ENCODE measurements at places on chromosomes 12 and 14.
A peak's percentile ranks its signal among the peaks of the same experiment; 100 is the strongest.

GRCh38 chr14:90302529-90303303 lies 29.0 kb downstream of the NRDE2 start:
- no peak for DNase-seq

DNA sequence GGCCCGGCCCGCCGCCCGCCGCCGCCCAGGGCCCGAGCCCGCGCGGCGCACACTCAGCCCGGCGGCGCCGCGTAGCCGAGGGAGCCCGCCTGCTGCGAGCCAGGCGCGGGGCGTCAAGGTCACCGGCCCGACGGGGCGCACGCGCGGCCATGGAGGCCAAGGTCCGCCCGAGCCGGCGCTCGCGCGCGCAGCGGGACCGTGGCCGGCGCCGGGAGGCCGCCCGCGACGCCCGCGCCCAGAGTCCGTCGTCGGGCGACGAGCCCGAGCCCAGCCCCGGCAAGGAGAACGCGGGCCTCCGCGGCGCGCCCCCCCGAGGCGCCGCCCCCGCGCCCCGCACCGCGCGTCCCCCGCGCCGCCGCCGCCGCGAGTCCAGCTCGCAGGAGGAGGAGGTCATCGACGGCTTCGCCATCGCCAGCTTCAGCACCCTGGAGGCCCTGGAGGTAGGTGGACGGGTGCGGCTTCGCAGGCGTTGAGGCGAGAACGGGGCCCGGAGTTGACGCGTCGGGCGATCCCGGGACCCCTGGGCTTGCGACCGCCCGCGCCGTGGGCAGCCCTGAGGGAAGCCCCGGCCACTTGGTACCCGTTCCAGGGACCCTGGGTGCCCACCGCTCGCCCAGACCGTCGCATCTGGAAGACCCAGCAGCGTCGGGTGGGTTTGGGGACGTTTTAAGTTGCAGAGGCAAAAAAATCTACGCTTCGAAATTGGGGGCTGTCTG lies 629 bp downstream of the FBRSL1 start:
- peak; percentile 51 for DNase-seq

DNA sequence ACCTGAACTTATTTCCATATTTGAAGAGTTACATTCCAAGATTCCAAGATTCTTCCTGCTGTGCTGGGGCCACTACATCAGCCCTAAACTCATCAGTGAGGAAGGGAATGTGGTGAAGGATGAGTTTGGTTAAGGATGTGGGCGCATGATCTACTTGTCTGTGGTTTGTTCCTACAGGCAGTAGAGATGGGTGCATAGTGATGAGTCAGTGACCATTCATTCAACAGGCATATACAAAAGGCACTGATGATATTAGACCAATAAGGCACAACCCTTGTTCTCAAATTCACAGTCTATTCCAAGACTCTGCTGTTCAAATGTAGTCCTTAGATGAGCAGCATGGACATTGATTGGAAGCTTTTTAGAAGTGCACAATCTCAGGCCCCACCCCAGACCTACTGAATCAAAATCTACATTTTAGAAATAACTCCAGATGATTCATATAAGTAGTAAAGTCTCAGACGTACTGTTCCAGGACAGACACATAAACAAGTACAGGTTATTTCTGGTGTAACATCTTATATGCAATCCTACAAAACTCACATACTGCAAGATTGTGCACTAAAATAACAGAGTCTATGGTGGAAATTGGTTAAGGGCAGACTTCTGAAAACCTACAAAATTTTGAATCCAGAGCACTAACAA lies 47.7 kb upstream of the MAP3K9 start:
- DNase-seq, result peak; percentile 68

GRCh38 chr12:97046901-97047300 lies 139.8 kb downstream of the NEDD1 start:
- no peak for DNase-seq

- DNase-seq, result no peak
Observed at GRCh38 chr14:68687746-68688145, 105.1 kb downstream of the ZFP36L1 start.

DNA sequence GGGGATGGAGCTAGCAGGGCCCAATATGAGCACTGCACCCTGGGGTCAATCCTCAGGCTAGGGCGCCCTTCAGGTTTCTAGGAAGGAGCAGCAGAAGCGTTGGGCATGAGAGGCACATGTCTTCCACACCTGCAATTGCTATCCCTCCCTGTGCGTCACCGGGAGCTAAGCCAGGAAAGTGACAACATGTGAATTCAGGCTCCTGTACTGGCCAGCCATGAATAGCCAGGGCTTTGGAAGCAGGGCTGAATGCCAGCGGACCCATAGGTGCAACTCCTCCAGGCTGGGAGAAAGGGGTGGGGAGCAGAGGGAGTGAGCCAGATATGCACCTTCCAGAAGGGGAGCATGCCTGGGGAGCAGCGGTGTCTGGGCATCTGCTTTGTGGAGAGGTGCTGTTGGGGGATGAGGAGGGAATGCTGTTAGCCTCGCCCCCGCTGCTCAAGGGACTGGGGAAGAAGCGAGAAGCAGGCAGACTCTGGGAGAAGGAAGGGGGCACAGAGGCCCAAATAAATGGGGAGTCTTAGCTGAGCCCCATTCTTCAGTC lies 6.1 kb downstream of the HOXC5 start:
- DNase-seq, result no peak

GRCh38 chr14:100109594-100109955 lies 44.4 kb downstream of the EVL start:
- DNase-seq, result no peak

GRCh38 chr12:128817111-128818015 lies 6.4 kb downstream of the SLC15A4 start:
- no peak for DNase-seq

- no peak for DNase-seq
Observed at GRCh38 chr14:61129168-61129745, 148.2 kb downstream of the SLC38A6 start.

DNA sequence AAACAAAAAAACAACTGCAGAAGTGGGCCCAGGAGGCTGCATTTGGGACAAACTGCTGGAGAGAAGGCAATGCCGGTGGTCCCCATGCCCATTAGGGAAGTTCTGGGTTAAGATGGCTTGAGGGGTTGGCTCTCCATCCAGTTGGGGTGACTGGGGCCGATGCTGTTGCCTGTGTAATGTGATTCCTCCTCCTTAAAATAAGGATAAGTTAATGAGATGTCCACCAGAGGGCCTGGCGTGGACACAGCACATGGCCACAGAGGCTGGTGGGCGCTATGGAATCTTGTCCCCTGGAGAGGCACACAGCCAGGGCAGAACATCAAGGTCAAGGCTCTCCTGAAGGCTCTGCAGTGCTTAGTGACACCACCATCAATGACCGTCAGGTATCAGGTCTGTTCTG lies 1.0 kb upstream of the TESC start:
- DNase-seq, result peak; percentile 72

- DNase-seq, result no peak
Observed at GRCh38 chr12:63047146-63047545, 103.9 kb downstream of the AVPR1A start.

- DNase-seq, result no peak
Observed at GRCh38 chr12:13566292-13566691, 369.8 kb downstream of the EMP1 start.

GRCh38 chr12:104499668-104500332 lies 43.1 kb downstream of the CHST11 start:
- DNase-seq, result no peak

- DNase-seq, result no peak
Observed at GRCh38 chr12:124159655-124160054, 135.2 kb upstream of the RFLNA start.

DNA sequence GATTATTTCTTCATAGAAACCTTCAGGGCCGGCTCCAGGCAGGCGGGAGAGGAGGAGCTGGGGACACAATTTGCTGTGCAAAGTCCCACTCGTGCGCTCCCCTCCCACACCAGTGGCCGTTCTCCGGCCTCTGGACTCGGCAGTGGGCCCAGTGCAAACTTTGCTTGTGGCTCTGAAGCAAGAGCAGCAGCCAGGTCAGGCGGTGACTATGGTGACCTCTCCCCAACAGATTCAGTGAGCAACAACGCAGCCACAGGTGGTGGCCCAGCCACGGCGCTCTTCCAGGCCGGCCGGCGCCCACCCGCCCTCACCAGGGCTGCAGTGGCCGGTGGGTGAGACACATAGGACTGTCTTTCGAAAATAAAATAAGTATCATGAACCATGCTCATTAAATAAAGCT lies 29.5 kb downstream of the VPS37B start:
- DNase-seq, result no peak

DNA sequence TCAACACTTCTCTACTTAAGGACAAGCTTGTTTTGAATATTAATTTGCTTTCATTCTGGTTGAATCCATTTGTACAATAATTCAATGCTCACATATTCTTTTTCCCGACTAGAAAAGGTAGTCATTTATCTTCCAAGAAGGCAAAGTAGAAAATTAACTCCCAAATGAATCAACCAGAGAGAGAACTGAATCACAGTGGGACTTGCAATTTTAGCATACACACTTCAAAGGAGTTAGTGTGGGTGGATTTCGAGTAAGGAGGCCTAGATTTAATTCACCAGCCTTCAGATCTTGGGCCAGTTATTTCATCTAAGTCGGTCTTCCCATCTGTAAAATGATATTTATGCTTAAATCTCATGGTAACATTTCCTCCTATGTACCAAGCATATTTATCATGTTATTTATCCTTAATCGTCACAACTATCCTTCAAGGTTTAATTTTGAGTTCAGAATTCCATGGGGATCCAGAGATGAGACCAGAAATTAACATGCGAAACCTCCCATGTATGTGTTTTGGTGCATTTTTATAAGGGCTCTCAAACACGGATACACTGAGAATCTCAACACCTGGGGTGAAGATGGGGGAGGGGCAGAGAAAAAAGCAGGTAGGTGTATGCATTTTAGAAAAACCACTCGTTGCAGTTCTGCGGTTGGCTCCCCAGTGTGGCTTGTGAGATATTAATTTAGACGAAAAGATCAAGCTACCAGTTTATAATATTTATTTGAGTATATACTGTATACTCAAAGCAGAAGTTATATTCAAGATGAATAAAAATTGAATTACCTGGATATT lies 38.9 kb upstream of the IL22 start:
- DNase-seq, result no peak

DNA sequence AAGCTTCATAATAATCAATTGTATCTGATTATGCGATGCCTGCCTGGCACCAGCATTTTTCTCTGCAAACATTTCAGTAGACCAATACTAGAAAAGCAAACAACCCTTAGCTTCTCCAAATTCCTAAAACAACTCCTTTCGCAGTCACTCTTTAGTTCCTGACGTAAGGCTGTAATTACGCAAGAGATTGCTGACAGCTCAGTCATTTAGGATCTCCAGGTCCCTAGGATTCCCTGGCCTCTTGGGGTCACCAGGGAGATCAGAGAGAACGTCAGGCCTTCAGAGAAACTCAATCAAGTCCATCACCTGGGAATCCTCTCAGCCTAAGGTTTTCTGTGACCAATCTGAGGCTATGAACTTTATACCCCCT lies 390.6 kb downstream of the PAWR start:
- DNase-seq, result peak; percentile 8

GRCh38 chr12:16165506-16165905 lies 112.0 kb downstream of the SLC15A5 start:
- peak; percentile 49 for DNase-seq

- DNase-seq, result no peak
Observed at GRCh38 chr12:124030510-124030909, 57.5 kb downstream of the ZNF664 start.

- no peak for DNase-seq
Observed at GRCh38 chr12:728781-729180, 23.6 kb upstream of the WNK1 start.

- peak; percentile 68 for DNase-seq
Observed at GRCh38 chr12:31876568-31877424, 82.4 kb upstream of the RESF1 start.

DNA sequence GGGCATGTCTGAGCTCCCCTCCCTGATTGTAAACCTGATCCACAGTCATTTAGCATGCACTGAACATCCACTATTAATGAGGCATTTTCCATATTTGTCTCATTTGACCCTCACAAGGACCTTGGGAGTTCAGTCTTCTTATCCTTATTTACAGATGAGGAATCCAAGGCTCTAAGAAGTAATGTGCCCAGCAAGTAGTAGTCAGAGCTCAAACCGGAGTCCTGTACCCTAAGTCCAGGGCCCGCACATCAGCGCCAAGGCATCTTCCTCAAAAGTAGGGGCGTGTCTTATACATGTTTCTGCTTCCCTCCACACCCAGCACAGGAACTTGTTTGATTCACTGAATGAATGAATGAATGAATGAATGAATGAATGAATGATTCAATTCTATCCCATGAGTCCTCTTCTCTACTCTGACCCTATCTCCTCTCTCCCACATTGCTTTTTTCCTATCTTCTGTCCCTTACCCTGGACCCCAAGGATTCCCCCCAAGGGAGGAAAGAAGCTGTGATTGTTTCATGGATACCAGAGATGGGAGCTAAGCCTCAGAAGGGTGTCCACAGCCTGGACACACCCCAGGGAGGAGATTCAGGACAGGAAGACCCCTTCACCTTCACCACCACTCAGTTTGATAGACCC lies 21.8 kb upstream of the KRT8 start:
- no peak for DNase-seq

DNA sequence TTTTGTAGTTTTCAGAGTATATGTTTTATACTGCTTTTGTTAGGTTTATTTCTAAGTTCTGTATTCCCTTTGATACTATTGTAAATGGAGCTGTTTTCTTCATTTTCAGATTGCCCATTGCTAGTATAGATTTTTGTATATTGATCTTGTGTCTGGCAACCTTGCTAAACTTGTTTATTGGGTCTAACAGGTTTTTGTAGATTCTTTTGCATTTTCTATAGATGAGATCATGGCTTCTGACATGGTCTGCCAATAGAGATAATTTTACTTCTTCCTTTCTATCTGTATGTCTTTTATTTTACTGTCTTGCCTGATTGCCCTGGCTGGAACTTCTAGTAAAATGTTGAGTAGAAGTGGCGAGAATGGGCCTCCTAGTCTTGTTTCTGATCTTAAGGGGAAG lies 40.3 kb downstream of the ANKRD9 start:
- no peak for DNase-seq

DNA sequence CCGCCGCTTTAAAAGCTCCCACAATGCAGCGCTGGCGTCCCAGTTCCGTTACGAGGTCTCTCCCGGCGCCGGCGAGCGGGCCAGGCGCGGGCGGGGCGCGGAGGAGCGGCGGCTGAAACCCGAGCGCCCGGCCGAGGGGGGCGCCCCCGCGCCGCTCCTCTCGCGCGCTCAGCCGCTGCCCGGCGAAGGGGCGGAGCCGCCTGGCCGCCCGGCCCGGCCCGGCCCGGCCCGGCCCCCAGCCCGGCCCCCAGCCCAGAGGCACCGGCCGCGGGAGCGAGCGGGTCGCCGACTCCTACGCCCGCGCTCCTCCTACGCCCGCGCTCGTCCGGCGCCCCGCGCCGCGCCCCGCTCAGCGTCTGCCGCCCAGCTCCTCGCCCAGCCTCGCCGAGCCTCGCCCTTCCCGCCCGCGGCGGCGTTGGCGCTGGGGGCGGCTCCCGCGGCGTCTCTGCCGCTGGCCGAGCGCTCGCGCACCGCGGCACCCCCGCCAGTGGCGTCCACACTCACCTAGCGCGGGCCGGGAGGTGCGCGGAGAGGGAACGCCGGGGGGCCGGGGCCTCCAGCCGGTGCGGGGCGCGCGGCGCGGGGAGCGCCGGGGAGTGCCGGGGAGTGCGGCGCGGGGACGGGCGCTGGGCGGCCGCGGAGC lies at the start of gene RASSF8:
TSS of gene RASSF8 (plus strand) at position 255 of the 643 bp plus-strand sequence. CDS start 96,662 bp downstream, outside the sequence.
- DNase-seq, result peak; percentile 81

- no peak for DNase-seq
Observed at GRCh38 chr12:130463275-130463658, 125.6 kb downstream of the PIWIL1 start.

Measured in NB4 (cell line).